Stimulated activated CD8-positive, alpha-beta memory T cell treated with anti-CD3 and anti-CD28 coated beads, Interleukin-7, amount 100 ng/mL, for 1 hour (primary cell): ENCODE measurements at places on chromosomes 1 and 21.

DNA sequence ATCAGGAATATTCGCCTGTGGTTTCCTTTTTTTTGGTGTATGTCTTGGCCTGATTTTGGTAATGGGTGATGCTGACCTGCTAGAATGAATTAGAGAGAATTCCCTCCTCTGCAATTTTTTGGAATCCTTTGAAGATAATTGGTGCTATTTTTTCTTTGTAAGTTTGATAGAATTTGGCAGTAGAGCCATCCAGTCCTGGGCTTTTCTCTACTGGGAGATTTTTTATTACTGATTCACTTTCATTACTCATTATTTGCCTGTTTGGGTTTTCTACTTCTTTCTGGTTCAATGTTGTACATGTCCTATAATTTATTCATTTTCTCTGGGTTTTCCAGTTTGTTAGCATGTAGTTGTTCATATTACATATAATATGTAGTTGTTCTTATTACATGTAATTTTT is 48.7 kb downstream of the NTMT2 start:
- no peak for DNase-seq

GRCh38 chr1:12157366-12158231 is 9.2 kb upstream of the TNFRSF1B start:
- DNase-seq, result no peak

GRCh38 chr1:39973503-39974135 is 18.7 kb downstream of the MFSD2A start:
- DNase-seq, result peak; percentile 30

DNA sequence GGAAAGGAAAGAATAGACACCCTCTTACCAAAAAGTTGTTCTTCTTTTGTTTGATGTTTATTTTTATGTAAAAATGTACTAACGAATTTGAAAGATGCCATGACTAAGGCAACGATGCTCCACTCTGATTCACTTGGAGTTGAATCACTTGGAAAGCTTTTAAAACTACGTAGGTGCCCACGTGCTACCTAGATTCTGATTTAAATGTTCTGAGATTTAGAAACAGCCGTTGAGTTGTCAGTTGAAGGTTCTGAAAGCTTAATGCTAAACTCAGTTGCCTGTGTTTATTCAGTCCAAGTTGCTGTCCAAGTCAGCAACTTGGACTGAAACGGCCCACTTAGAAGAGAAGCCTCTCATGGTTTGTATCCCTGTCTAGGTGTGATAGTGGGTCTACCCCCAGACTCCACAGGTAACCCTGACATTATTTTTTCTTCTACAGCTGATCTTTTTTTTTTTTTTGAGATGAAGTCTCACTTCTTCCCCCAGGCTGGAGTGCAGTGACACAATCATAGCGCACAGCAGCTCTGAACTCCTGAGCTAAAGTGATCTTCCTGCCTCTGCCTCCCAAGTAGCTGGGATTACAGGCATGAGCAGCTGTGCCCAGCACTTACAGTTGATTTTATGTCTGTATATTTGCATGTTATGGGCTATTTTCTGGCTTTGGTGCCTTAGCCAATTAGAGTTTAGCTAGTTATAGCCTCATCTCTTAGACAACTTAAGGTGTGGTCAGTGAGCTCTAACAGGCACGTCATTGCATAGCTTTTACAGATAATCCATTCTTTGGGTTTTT is 1.4 kb upstream of the VAMP4 start:
- DNase-seq, result no peak

GRCh38 chr1:83839566-83840173 is 159.3 kb downstream of the TTLL7 start:
- DNase-seq, result no peak

DNA sequence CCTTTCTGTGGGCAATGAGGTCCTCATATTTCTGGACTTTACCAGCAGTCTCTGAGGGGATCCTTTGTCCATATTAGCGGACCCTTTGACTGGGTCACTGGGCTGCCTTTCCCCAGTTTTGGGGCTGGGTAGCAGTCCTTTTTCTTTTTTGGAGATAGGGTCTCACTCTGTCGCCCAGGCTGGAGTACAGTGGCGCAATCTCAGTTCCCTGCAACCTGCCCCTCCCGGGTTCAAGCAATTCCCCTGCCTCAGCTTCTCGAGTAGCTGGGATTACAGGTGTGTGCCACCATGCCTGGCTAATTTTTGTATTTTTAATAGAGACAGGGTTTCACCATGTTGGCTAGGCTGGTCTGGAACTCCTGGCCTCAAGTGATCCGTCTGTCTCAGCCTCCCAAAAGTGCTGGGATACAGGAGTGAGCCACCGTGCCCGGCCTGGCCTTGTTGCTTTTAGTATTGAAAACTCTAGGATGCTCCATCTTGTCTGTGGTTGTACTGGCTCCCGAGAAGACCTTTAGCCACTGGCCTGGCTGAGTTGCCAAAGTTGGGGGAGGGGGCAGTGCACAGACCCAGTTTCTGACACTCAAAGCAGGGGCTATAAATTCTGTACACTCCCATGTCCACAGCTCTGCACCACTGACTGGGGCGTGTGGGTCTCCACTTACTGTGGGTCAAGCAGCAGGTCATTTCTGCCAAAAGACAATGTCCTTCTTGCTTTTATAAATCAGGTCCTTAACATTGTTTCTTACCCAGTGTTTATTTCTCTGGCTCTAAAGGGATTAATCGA is 33.1 kb downstream of the MAN1C1 start:
- no peak for DNase-seq
